ENCODE measurements at places on chromosomes 11 and 22.

- no peak for DNase-seq
Observed at GRCh38 chr11:34599406-34599945, 21.4 kb upstream of the EHF start.

- no peak for DNase-seq
Observed at GRCh38 chr11:26704249-26704648, 17.6 kb downstream of the SLC5A12 start.

- no peak for DNase-seq
Observed at GRCh38 chr11:111305876-111306275, 7.5 kb downstream of the POU2AF3 start.

DNA sequence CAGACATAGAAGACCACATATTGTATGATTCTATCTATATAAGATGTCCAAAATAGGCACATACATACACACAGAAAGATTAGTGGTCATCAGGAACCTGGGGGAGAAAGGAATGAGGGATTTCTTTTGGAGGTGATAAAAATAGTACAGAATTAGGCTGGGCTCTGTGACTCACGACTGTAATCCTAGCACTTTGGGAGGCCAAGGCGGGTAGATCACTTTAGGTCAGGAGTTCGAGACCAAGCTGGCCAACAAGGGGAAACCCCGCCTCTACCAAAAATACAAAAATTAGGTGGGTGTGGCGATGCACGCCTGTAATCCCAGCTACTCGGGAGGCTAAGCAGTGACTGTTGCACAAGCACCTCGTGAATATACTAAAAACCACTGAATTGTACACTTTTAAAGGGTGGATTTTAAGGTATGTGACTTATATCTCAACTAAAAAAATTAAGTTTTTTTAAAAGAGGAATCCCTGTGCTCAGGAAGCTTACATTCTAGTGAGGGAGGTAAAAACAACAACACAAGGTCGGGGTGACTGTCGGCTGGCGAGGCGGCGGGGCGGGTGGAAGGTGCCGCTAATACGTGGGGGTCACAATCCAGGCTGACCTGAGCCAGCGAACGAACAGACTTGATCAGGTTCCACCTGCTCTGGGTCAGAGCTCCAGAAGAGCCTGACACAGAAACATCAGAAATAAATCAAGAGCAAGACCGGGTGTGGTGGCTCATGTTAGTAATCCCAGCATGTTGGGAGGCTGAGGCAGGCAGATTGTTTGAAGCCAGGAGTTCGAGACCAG, 25.3 kb upstream of the TESMIN start:
- DNase-seq = no peak

DNA sequence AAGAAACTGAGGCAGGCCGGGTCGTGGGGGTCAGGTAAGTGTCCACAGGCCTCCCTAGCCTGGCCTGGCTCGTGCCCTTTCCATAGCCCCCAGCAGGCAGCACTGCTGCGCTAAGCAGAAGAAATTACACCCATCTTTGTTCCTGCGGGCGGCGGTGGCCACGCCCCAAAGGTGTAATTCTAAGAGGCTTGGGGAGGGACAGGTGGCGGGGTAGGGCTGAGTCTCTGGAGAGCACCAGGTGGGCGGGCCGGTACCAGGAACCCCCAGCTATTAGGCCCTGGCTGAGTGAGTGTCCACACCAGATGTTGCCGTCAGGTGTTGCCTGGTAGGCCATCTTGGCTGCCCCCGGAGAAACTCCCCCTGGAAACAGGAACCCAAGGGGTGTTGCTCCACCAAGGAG, 12.3 kb upstream of the ARAP1 start:
- no peak for DNase-seq

DNA sequence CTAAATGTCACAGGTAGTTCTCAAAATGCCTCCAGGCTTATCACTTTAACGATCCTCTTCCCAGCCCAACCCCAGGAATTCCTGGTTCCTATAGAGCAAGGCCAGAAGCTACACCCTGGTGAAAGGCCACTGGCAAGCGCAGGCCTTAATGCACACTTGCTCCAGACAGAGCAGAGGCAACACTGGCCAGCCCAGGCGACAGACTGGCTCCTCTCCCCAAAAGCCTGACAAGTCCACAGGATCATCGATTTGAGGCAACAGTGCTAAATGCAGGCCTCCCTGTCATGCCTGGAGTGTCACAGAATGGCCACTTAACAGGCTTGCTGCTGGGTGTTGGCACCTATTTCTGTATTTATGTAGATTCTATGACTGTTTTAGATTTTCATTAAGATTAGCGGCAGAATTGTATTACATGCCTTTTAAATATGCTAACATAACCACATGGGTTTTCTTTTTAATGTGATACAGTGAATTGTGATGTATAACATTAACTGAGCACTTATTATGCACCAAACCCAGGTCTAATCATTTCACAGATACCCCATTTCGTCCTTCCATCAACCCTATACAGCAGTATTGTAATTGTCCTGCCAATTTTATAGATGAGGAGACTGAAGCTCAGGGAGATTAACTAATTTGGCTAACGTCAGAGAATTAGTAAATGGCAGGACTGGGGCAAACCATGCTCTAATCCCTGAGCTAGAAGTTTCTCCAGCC, 38.6 kb downstream of the PACSIN2 start:
- no peak for DNase-seq

GRCh38 chr11:72072348-72072747, 8.0 kb downstream of the NUMA1 start:
- DNase-seq = no peak

Measured in HEK293T (cell line).